ENCODE measurements at places on chromosomes 2 and 18. TPM values are rescaled to one million over a fixed set of nuclear protein-coding genes. Genes with fewer than 3 reads are reported as not detected.

Gene CCDC74A
- total RNA-seq = 0.15 TPM

Gene LOXHD1
- total RNA-seq = not detected

Gene ABCA12
- 0.04 TPM for total RNA-seq

Gene BARD1
- 30.4 TPM for total RNA-seq

Gene FAM110C
- total RNA-seq = 1.2 TPM

Gene RNF152
- total RNA-seq = not detected

DNA sequence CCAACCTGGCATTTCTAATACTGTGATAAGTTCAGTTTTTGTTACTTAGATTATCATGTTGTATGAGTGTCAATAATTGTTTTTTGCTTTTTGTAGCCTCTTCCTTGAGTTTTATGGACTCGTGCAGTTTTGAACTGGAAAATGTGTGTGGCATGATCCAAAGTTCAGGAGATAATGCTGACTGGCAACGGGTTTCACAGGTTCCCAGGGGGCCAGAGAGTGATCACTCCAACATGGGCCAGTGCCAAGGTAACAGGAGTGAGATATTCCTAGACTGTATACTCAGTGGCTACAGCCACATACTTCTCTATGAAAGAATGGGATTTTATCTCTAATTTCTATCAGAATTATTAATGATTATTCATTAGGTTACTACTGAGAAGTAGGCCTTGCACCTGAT is 18.2 kb downstream of the MEP1B start:
- DNase-seq = peak; percentile 27

- DNase-seq = no peak
These were observed 1.1 kb upstream of the SP9 start for GRCh38 chr2:174333372-174334277.

- no peak for DNase-seq
These were observed 497.4 kb downstream of the CMPK2 start for GRCh38 chr2:6368281-6368680.

DNA sequence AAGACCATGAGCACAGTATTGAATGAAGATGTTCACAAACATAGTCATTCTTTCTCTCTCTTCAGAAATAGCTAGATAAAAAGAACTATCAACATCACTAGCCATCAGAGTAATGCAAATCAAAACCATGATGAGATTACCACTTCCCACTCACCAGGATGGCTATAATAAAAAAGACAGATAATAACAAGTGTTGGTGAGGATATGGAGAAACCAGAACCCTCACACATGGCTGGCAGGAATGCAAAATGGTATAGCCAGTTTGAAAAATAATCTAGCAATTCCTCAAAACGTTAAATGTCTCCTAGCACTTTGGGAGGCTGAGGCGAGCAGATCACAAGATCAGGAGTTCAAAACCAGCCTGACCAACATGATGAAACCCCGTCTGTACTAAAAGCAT is 31.3 kb upstream of the PPP1CB start:
- no peak for DNase-seq

DNA sequence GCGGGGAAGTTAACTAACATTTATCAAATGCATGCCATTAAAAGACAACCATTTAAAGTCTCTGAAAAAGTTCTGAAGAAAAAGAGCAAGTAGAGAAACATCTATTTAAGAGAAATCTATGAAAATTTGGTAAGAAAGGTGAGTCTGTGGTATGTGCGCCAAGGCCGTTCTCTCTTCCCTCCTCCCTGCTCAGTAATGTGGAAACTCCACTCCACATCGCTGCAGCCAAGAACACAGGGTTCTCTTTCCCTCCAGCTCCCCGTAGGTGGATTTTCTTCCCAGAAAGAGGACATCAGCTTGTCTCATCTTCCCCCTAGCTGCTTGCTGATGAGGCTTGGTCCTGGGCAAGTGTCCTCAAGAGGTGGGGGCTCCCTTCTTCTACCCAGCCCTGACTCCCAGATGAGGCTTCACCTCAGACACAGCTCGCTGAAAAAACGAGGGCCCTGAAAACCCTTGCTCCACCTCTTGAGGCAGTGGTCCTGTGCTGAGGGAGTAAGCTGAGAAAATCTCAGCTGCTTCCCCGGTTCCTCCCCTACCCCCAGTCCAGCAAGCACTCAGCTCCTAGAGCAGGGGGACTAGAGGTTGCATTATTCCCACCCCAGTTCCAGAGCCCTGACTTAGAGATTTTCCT is 45.8 kb upstream of the PTPRM start:
- no peak for DNase-seq

DNA sequence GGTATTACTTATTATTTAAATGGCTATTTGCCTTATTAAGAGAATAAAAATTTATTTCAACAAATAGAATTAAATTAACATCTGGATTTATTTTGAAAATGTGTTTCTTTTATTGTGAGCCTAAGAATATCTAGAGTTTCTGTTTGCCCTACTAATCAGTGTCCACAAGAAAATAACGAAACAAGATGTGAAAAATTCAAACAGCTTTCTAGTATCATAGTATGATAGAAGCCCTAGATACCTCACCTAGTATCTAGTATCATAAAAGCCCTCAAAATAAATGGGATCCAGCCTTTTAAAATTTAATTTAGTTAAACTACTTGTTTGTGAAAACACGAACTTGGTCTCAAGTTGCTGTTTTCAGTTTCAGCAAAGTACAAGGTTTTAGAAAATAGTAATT is 13.7 kb upstream of the SLC40A1 start:
- DNase-seq = no peak

GRCh38 chr2:3493615-3494007 is 25.7 kb downstream of the ADI1 start:
- peak; percentile 72 for DNase-seq

DNA sequence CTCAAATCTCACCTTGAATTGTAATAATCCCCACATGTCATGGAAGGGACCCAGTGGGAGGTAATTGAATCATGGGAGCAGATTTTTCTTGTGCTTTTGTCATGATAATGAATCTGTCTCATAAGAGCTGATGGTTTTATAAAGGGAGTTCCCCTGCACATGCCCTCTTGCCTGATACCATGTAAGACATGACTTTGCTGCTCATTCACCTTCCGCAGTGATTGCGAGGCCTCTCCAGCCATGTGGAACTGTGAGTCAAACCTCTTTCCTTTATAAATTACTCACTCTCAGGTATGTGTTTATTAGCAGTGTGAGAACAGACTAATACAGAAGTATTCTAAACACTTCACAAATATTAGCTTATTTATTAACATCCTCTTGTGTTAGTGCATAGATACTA is 516.7 kb downstream of the LRRTM4 start:
- no peak for DNase-seq
